Activated naive CD8-positive, alpha-beta T cell treated with anti-CD3 and anti-CD28 coated beads for 36 hours (primary cell): ENCODE measurements at places on chromosomes 5 and 9. TPM values are rescaled to one million over a fixed set of nuclear protein-coding genes. Genes with fewer than 3 reads are reported as not detected.

Gene MYOT
- not detected for total RNA-seq

DNA sequence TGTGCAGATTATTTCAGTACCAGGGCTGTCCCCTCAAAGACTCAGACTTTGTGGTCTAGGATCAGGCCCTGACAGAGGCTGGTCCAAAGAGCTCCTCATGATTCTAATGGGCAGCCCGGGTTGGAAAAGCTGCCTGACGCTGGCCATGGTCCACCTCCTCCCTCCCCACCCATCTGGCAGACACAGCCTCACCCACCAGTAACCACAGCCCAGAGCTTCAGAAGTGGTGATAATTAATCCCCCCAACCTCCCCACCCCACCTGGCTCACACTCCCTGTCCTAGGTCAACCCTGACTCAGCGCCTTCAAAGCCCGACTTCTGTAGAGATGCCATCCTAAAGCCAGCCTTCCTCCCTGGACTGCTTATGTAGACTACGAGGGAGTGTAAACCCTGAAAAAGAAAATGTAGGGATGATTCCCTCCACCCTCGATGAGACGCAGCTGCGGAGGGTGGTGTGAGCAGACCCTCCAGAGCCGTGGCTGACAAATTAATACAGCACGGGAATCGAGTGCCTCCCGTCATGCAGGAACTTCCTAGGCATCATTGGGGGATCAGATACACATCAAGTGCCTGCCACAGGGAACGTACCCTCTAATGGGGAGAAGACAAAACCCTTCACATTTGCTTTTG is 7.0 kb downstream of the UBE2QL1 start:
- no peaks in the 10 kb centered on the region for H3K36me3 ChIP-seq
- DNase-seq, result no peak
- H3K27me3 ChIP-seq, result peaks cover 50% of the 10 kb centered on the region
- H3K27ac ChIP-seq, result no peak overlapping the region
- no peaks in the 10 kb centered on the region for H3K4me1 ChIP-seq
- H3K4me3 ChIP-seq, result no peak overlapping the region

- H3K27me3 ChIP-seq, result no peaks in the 10 kb centered on the region
- H3K27ac ChIP-seq, result no peak overlapping the region
- no peak overlapping the region for H3K4me3 ChIP-seq
- H3K4me1 ChIP-seq, result peaks cover 10% of the 10 kb centered on the region
- no peaks in the 10 kb centered on the region for H3K36me3 ChIP-seq
Measured at GRCh38 chr9:94014066-94014654, 59.0 kb upstream of the BARX1 start.

DNA sequence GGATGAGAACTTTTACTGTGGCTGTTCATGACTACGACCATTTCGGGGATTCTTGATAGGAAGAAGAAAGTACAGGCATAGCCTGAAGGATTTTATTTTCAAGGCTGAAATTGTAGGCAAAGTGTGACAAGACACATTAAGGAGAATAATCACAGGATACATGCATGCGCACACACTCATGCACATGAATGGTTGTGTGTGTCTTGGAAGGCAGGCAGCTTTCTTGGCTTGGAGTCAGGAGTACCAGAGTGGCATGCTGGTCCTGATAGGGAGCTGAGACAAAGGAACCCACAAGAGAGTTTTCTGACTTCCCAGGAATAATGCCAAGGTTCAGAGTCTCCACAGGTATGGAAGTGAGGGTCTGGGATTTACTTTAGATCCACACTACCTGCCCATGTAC is 22.2 kb downstream of the PLK2 start:
- H3K4me3 ChIP-seq, result no peak overlapping the region
- H3K27me3 ChIP-seq, result no peaks in the 10 kb centered on the region

DNA sequence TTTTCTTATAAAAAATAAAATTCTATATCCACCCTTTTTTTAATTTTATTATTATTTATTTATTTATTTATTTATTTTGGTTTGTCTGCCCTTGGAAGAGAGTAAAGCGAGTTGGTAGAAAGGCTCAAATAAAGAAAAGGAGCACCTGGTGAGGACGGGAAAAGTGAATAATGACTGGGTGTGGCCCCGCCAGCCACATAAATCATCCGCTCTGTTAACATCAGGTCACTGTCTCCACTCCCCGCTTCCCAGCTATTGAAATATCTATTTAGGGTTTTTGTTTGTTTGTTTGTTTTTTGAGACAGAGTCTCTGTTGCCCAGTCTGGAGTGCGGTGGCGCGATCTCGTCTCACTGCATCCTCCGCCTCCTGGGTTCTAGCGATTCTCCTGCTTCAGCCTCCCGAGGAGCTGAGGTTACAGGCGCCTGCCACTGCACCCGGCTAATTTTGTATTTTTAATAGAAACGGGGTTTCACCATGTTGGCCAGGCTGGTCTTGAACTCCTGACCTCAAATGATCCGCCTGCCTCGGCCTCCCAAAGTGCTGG is 844 bp downstream of the POLR3G start:
- no peak for DNase-seq
- no peak overlapping the region for H3K27ac ChIP-seq
- peaks cover 30% of the 10 kb centered on the region for H3K4me1 ChIP-seq
- peaks cover 32% of the 10 kb centered on the region for H3K36me3 ChIP-seq
- peak overlapping the region; percentile 78 for H3K4me3 ChIP-seq
- H3K27me3 ChIP-seq, result no peaks in the 10 kb centered on the region
